ENCODE measurements at places on chromosomes 1 and 21.

DNA sequence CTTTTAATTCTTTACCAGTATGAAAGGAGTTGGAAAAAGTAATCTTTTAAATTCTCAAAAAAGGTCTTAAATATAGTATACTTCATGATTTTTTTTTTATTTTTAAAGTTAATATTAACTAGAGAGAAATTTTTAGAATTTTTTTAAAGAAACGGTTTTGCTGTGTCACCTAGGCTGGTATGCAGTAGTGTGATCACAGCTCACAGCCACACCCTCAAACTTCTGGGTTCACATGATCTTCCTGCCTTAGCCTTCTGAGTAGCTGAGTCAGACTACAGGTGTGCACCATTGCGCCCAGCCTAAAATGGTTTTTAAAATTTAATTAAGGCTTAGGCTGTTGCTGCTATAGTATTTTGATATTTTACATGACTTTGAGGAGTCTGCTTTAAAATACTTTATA, 52.4 kb downstream of the TLCD4 start:
- DNase-seq, result no peak

DNA sequence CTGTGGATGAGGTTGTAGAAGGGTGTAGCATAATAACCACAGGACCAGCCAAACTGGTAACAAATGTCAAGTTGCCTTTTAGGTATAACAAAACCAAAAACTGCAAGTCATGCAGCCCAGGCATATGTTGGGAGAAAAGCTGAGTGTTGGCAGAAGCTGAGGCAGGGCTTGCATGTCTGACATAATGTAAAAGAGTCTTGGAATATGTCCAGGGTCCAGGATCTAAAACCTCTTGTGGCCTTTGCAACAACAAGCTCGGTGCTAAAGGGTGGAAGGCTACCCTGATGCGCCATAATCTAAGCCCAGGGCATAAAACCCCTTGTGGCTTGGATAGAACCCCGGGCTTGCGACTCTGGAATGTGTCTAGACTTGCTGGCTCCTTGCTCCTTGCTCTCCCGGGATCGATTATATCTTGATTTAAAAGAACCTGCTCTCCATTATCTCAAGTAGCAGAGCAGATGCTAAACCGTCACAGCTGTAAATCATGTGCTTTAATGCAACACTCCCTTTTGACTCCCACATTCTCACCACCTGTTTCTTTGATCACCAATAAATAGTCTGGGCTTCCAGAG, 26.5 kb upstream of the SLC35A3 start:
- DNase-seq, result no peak

- DNase-seq, result no peak
Observed at GRCh38 chr1:163673759-163674151, 352.0 kb downstream of the NUF2 start.

DNA sequence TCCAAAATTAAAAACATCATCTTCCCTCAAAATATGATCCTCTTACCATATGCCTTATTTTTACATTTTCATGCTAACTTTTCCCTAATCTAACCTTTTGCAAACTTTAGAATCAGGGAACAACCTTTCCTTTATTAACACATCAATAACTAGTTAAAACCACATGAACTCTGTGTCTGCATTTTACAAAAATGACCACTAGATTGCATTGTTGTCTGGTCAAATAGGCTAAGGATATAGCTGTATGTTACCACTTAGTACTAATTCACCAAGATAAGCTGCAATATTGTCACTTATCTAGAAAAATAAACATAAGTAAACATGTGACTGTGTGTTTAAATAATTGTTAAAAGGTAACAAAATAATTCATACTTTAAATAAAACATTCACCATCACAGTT, 82.3 kb downstream of the DENND1B start:
- DNase-seq, result no peak

DNA sequence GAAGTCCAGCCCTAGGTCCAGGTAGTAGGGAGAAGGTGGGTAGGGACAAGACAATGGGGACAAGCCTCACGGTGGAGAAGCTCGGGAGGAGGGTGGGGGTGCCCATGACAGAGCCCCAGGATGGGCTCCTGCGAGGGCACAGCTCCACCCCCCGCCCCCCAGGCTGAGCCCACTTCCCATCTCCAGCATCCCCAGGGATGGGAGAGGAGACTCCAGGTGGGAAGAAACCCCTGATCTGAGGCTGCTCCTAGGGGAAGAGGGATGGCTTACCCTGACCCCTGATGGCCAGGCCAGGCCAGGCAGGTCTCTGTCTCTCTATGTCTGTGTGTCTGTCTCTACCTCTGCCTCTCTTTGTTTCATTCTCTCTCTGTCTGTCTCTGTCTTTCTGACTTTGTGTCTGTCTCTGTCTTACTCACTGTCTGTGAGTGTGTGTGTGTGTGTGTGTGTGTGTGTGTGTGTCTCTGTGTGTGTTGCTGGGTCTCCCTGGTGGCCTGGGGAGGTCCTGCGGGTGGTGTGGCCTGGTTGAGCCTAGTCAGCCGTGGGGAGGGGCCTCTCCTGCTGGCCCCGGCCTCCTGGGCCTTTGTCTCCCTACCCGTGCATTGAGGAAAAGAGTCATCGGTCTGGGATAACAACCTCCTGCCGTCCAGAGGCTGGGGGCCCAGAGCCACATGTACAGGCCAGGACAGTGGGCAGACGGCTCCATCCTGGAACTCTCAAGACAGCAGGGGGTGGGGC, 45.7 kb downstream of the WNT9A start:
- DNase-seq, result no peak

- no peak for DNase-seq
Observed at GRCh38 chr21:44893948-44894656, 20.6 kb upstream of the PTTG1IP start.

DNA sequence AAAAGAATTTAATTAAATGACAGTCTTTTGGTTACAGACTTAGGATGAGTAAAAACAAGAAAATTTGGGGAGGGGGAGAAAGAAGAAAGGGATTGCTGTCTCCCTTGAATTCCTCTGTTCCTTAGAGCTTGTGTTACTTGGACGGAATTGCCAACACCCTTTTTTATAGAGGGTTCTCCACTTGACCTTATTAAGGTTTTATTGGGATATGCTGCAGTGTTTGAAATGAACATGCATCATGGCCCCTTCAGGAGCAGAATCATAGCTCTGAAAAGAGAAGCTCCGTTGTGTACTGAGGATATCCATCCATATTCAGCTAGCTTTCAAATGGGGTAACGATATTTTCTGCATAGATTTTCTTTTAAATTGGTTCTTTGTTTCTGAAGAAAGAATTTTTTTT, 48.2 kb upstream of the DNASE2B start:
- no peak for DNase-seq
